Esophagus squamous epithelium (tissue), 5 donors: ENCODE measurements at places on chromosomes 7 and 10.

- DNase-seq = no peak
Measured at GRCh38 chr7:92831716-92832533, 4.4 kb downstream of the CDK6 start.

DNA sequence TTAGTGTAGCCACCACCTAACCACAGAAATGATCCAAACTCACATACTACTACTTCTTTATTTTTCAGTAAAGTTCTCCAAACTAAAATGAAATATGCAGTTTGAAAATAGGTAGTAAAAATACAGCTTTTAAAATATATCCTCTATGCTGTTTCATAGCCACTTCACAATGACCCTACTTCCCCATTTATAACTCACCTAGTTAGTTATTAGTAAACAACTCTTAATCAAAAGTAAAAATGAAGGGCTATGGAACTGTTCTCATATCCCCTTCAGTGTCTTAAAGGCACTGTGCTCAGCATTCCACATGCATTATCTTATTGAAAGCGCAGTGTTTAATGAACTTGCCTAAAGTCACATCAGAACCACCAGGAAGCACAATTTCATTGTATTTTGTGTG lies 43.5 kb downstream of the KMT2C start:
- no peak for DNase-seq

DNA sequence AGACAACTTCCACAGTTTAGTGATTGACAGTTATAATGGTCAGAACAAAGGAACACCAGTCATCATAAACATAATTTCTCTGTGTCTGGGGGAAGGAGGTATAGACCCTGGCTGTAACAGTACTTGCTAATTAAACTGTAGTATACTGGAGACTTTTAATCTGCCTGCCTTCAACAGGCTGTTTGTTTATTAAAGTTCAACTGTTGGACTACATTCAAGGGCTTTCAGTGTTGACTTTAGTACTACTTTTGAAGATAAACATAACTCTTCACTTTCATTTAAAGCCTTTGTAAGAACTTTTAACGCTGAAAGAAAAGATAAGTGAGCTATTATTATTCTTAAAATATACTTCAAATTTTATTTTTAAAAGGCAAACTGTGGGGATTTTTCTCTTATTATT lies 15.5 kb upstream of the PTTG1IP2 start:
- DNase-seq = no peak

DNA sequence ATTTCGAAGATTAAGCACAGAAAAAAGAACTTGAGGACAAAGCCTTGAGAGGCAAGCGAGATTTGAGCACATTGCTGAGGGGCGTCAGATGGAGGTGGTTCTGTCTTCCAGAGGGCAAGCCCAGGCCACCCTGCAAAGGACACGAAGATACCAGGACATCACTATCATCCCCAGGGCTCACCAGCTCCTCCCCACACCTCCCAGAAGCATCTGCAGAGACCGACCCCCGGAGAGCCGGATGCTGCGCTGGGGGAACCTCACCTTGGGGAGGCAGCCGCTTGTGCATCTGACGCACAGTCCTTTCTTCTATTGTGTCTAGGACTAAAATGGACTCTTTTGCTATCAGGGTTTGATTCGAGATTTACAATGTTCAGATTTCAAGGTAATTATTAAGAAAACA lies 259.7 kb downstream of the DNAJB6 start:
- no peak for DNase-seq

DNA sequence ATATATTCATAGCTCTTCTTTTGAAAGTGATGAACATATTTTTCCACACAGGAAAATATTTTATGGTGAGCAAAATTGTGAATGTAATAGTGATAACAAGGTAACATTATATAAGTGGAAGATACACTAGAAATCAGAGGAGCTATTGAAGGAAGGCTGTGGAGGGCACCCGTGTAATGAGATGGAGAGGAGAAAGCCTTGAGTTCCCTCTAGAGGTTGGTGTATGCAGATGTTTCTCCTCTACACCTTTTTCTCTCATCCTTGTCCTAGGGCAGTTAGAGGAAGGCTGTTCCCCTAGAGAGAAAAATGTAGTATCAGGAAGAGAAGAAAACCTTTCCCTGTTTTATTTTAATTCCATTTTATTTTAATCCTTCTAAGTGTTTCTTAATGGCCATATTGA lies 54.6 kb upstream of the NRG3 start:
- DNase-seq = no peak

DNA sequence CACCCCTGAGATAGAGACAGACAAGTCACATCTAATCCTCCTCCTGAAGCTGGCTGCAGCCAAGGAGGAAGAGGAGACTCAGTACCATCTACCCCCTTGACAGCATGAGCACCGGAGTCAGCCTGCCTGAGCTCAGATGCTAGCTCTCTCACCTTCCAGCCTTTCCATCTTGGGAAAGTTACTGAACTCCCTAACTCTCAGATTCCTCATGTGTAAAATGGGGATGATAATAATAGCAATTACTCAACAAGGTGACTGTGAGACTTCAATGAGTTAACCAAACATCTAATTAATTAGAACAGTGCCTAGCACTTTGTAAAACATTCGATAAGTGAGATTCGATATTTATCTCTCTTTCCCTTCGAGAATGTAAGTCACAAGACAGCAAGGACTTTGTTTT lies 6.4 kb downstream of the KDM7A start:
- DNase-seq = no peak

GRCh38 chr7:43302211-43302711 lies 189.8 kb downstream of the HECW1 start:
- no peak for DNase-seq

- DNase-seq = no peak
Measured at GRCh38 chr10:122273966-122274545, 3.0 kb downstream of the BTBD16 start.

DNA sequence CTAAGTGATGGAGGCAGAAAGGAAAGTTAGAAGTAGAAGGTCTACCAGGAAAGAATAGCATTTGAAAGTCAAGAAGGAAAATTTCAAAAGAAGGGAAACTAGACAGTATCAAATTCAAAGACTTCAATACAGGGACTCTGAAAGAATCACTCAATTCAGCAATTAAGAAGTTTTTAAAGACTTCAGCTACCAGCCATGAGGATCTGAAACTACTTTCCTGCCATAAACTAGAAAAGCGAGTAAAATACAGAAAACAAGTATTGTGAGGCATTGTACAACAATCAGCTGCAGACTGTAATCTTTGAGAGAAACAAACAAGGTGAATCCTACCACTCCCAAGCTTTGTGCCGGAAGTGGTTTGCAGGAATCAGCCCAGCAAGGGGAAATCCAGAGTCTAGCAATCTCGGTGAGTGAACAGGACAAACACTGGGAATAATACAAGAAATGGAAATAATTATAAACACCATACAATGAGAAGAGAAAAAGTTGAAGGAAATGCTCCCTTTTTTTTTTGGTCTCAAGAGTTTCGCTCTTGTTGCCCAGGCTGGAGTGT lies 62.4 kb downstream of the ARHGAP12 start:
- DNase-seq = no peak

DNA sequence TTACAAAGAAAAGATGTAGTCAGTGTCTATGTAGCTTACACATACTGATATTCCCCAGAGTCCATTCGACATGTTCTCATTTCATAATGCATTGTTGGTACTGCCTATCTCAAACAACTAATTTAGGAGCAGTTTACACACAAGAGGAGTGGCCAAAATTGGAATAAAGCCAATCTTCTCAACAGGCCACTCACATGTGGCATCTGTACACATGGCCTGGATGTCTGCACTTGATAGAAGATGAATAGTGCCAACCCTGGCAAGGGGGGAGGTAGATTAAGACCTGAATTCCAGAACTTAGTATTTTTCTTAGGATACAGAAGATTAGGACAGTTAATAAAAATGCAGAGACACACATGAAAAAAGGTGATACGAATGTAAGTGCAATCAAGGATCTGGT lies 125.3 kb upstream of the STARD3NL start:
- no peak for DNase-seq

- DNase-seq = no peak
Measured at GRCh38 chr7:110373416-110373815, 717.5 kb upstream of the LRRN3 start.

- DNase-seq = no peak
Measured at GRCh38 chr10:129332476-129332875, 134.6 kb upstream of the MGMT start.

DNA sequence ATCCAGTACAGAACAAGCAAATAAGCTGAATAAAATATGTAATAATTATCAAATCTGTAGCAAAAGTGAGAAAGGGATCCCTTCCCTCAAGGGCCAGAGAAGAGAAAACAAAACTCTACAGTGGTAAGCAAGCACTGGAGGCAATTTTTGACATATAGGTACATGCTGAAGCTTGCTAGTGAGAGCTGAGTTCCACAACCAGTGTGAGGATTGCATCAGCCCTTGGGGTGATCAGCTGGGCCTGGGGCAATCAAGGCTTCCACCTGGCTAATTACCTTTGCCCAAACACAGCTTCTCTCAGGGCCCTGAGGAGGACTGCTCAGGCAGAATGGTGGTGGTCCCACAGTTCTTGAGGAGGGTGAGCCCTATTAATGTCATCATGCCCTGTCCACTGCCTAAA lies 134.4 kb upstream of the DLX6 start:
- no peak for DNase-seq

DNA sequence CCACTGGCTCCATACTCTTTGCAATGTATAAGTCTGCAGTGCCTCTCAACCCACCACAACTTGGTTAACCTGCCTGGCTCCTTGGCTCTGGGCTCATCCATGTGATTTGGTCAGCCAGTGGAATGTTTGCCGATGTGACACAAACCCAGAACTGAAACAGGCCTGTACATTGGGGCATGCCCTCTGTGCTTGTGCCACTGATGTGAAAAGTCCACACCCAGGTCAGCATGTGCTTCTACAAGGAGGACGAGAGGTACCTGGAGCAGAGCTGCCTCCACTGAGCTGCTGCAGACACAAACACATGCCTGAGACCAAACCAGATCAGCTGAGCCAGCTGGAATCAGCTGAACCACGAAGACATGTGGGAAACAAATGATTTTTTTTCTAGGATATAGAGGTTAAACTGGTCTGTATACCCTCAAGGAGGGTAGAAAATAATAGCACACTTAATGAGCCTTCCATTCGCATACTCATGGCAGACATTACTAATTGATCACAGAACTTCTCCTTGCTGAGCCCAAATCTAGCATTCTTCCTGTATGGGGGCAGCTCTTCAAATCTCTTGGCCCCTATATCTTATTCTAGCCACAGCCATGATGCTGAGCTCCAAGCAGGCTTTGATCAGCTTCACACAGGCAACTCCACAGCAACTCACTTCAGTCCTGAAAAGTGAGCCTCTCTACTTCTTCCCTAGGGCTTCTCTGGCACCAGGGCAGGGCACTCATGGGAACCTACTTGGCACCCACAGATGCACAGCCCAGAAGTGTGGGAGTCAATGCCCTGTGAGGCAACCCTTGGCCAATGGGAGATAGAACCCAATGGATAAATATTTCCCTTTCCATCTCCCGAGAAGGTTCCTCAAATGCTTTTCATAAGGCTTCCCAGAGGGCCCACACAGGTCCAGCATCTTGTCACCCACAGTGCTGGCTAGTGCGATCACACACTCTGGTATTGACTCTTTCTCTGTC lies 18.6 kb downstream of the PYROXD2 start:
- DNase-seq = no peak

GRCh38 chr7:123966936-123967335 lies 41.9 kb downstream of the SPAM1 start:
- DNase-seq = no peak

- no peak for DNase-seq
Measured at GRCh38 chr10:34633374-34633773, 181.7 kb downstream of the PARD3 start.

DNA sequence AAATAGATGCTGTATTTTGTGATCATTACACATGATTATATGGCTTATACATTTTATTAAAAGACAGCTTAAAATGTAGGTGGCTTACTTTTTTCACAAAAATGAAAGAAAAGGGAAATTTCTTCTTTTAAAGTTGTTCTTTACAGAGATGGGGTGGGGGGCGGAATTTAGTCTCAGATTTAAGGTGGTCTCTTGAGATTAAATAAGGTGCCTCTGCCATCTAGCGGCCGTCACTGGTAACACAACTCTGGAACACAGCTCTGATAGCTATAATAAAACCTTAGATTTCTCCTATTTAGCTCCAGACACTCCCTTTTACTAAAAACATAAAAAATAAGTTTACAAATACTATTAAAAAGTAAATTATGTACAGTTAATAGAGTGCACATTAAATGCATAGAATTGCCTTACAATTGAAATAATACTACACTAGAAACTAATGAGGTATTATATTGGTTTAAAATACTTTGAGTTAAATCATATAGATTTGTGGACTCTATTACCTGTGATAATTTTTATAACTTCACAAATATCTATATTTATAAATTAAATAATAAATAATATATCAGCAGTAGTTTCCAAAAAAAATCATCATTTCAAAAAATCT lies 210.9 kb downstream of the DGKB start:
- DNase-seq = no peak

DNA sequence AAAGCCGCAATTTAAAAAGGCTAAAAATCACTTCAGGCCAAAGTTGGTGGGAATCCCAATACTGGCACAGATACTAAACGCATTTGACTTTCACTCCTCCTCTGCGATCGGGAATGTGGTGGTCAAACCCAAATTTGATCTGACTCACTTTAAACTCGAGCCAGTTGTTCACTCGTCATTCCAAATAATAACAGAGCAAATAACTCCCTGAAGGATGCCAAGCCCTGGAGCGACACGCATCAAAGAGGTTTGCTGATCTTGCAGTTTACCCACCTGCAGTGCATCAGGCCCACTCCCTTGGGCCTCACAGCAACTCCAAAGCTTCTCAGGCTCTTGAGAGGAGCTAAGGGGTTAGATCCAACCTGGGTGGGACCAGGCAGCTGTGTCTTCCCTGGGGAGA lies 12.2 kb downstream of the PTN start:
- DNase-seq = no peak
